GM10248 (cell line): ENCODE measurements at places on chromosomes 4 and X.

GRCh38 chrX:100316987-100317386, 93.1 kb downstream of the PCDH19 start:
- no peak for DNase-seq

GRCh38 chr4:123573866-123574508, 177.4 kb downstream of the SPRY1 start:
- no peak for DNase-seq

DNA sequence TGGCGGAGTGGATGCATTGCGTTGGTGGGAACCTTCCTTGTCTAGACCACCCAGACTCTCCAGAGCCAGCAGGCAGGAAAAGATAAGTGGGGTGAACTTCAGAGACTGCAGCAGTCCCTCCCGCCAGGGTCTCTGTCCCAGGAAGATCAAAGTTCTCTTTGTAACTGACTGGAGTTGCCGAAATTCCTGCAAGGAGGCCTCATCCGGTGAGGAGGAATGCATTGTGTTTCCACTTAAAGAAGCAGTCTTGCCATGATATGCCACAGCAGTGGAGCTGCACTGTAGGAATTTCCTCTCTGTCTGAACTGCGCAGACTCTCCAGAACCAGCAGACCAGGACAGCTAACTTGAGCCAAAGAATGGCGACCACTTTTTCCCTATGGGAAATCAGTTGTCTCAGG, 1190.4 kb downstream of the TECRL start:
- no peak for DNase-seq

DNA sequence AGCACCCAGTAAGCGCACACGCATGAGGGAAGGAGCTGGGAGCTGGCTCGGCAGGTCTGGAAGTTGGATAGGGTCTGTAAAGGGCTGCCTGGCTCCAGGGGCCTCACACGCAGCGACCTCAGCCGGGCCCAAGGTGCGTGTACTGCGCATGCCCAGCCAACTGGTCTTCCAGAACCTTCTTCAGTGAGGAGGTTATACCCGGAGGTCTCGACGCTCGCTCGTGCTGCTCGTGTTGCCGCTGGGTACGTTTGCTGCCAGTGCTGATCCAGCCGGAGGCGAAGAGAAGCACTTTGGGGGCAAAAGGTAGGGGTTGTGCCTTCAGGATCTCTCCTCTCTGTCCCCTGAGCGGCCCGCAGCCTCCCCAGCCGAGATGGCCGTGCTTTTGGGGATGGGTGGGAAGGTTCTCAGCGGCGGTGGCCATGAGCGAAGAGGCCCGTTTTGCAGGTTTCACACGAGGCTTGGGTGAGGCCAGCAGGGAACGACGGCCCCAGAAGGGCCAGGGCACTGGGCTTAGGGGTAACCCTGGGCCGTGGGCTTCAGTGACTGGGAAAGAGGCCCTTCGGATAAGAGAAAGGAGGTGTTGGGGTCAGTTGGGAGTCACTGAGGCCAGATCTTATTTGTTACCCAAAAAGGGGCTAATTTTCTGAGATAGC, 3.8 kb upstream of the CXCL9 start:
- no peak for DNase-seq

DNA sequence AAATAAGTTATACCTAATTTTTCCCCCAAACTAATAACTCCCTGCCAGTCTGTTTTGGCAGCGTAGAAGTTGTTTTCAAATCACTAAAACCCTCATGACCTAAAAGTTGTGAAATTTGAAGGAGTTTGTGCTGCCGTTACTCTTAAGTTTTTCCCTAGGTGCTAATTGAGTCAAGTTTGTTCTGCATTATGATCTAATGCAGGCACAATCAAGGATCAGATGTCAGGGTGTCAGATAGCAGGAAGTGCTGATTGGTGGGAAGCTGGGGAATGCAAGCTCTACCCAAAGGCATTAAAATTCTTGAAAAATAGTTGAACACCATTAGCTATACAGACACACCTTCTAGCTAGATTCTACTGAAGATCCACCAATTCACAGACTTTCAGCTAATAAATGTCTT, 51.9 kb downstream of the ARX start:
- DNase-seq = no peak

DNA sequence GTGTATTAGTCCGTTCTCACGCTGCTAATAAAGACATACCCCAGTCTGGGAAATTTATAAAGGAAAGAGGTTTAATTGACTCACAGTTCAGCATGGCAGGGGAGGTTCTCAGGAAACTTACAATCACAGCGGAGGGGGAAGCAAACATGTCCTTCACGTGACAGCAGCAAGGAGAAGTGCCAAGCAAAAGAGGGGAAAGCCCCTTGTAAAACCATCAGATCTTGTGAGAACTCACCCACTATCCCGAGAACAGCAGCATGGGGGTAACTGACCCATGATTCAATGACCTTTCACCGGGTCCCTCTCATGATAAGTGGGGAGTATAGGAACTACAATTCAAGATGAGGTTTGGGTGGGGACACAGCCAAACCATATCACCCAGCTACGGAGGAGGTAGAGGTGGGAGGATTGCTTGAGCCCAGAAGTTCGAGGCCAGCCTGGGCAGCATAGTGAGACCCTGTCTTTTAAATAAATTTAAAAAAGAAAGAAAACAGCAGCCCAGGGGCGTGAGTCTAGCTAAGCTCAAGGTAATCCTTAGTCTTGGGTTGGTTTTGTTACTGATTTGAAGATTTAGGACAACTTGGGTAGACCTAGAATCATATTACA, 46.4 kb upstream of the TMEM131L start:
- no peak for DNase-seq

DNA sequence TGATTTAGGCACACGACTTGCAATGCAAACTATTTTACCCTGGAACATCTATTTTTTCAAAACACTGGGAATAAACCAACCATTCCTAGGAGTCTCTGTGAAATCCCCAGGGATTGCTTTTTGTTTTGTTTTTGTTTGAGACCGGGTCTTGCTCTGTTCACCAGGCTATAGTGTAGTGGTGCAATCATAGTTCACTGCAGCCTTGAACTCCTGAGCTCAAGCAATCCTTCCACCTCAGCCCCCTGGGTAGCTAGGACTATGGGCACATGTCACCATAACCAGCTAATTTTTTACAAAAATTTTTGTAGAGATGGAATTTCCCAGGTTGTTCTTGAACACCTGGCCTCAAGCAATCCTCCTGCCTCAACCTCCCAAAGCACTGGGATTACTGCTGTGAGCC, 37.8 kb downstream of the PPM1K start:
- no peak for DNase-seq

GRCh38 chrX:10450959-10451355, 169.4 kb downstream of the MID1 start:
- no peak for DNase-seq

GRCh38 chr4:16270454-16271328, 44.4 kb upstream of the TAPT1 start:
- DNase-seq = no peak

GRCh38 chr4:95377366-95377900, 171.3 kb downstream of the UNC5C start:
- no peak for DNase-seq

GRCh38 chr4:70958681-70959080, 34.8 kb upstream of the DCK start:
- no peak for DNase-seq

- DNase-seq = no peak
Observed at GRCh38 chr4:145716200-145716599, 36.3 kb downstream of the C4orf51 start.

DNA sequence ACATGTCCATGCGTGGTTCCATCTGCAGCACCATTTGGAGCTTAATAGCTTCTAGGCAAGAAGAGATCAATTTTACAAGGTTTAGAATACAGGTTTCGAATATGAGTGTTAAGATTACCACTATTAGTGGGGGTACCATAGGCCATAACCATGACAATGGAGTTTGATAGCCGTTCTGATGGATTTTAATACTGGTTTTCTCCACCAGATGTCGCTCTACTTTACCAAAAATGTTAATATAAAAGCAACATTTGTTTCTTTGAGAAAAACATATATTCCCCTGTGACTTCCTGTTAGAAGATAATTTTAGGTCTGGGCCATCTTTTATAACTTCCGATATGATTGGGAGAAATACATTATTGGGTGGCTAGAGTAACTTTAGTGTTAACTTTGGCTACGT, 499.7 kb upstream of the POU3F4 start:
- no peak for DNase-seq

GRCh38 chr4:66225539-66225938, 555.2 kb upstream of the EPHA5 start:
- DNase-seq = no peak

DNA sequence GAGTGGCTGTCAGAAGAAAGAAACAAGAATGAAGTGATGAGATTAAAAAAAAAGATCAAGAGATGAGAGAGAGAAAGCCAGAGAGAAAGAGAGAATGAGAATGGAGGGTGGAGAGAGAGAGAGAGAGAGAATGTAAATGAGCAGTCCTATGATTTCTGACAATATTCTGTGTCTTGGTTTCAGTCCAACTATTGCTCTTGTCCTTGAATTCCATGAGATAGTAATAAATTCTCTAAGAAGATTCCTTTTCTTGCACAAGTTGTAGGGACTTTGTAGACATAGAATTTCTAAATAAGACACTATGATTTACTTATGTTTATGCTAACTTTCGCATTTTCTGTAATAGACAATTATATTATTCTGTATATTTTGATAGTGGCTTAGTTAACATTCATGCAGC, 149.6 kb upstream of the CTSO start:
- no peak for DNase-seq

GRCh38 chr4:169765835-169766234, 8.1 kb upstream of the HPF1 start:
- DNase-seq = no peak
